ENCODE measurements at places on chromosomes 6 and 20.

DNA sequence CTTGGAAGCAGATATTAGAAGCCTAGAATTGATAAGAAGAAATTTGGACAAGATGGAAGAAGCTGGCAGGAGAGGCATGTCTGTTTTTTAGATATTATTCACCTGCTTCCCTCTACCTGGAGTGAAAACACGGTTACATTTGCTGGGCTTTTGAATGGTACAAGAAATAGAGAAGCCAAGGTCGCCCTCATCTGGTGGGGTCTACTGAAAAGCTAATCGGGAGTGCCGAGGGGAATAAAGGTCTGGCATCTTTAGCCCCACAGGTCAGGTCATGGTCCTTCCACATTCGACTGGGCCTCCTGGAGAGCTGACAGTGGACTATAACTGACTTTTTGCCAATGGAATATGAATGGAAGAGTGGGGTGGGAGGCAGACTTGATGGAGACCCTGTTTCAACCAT lies 4.6 kb upstream of the C2 start:
- DNase-seq: no peak

- DNase-seq: no peak
Observed at GRCh38 chr20:13029687-13030375, 21.1 kb downstream of the SPTLC3 start.

- no peak for DNase-seq
Observed at GRCh38 chr6:34714663-34715062, 18.1 kb upstream of the ILRUN start.

DNA sequence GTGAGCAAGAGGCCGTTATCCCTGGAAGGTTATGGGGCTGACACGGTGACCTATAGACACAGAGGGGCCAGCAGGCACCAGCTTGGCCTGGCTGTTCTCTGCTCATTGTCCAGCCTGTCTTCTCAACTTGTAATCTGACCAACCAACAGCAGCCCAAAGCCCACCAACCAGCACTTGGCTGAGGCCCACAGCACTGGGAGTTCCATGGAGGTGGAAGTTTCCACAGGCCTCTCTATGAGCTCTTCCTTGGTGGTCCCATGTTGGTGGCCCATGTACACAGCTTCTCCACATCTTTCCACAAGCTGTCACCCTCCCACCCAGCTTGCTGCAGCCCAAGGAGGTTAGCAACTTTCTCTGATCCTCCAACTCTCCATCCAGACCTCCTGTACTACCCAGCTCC lies 56.2 kb upstream of the KLHL31 start:
- no peak for DNase-seq

GRCh38 chr6:46370622-46371021 lies 120.6 kb downstream of the RCAN2 start:
- DNase-seq: no peak

DNA sequence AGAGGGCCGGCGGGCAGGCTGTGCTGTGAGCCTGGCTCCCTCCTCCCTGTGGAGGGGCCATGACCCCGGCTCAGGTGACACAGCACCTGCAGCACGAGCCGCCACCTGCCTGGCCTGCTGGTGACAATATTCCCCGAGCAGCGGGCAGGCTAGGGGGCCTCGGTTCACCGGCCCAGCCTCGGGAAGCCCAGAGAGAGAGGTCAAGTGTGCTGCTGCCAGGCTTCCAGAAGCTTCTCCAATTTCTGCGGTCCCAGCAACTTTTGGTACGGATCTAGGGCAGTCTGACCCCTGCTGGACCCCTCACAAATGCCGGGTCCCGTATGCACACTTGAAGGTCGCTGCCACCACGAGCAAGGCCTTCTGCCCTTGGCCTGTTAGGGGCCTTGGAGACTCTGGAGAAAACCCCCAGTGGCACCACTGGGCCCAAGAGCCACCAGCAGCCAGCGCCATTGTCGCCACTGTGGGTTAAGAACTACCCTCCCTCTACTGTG lies 38.6 kb upstream of the NOL4L start:
- no peak for DNase-seq

- DNase-seq: no peak
Observed at GRCh38 chr6:97053643-97054411, 129.3 kb downstream of the KLHL32 start.

DNA sequence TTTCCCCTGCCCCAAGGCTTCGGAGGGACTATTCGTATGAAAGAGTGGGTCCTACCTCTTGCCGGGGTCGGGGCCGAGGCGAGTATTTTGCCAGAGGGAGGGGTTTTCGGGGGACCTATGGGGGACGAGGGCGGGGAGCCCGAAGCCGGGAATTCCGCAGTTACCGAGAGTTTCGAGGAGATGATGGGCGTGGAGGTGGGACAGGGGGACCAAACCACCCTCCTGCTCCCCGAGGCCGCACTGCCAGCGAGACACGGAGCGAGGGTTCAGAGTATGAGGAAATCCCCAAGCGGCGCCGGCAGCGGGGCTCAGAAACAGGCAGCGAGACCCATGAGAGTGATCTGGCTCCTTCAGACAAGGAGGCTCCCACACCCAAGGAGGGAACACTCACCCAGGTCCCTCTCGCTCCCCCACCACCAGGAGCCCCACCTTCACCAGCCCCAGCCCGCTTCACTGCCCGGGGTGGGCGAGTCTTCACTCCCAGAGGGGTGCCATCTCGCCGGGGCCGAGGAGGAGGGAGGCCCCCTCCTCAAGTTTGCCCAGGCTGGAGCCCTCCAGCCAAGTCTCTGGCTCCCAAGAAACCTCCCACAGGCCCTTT lies 11.3 kb downstream of the PRRC2A start:
- no peak for DNase-seq

DNA sequence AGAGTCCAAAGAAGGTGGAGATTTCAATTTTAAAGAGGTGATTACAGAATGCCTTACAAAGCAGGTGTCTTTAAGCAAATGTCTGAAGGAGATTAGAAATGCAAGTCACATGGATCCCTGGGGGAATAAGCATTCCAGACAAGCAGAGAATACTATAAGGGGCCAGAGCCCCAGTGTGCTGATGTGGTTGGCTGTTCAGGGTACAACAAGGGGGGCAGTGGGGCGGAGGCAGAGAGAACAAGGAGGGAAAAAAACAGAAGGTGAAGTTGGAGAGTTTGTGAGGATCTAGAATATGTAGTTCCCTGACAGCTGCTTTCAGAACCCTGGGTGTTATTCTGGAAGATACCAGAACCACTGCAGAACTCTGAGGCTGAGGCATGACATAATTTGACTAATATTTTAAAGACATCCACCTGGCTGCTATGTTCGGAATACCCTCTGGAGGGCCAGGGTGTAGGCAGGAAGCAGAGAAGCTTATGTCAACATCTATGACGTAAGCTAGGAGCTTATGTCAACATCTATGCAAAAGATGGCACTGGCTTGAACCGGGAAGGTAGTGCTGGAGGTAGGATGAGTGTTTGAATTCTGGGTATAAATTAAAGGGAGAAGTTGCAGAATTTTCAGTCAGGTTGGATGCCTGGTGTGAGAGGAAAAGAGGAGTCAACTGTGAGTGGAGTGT lies 276.3 kb upstream of the AGPAT4 start:
- DNase-seq: no peak

All from stimulated activated CD4-positive, alpha-beta T cell treated with anti-CD3 and anti-CD28 coated beads, TNF-alpha, amount 100 ng/mL, for 1 hour (primary cell).